ENCODE measurements at places on chromosomes 11 and 22. TPM values are rescaled to one million over a fixed set of nuclear protein-coding genes. Genes with fewer than 3 reads are reported as not detected.

GRCh38 chr11:123653827-123654565 lies 428 bp downstream of the SCN3B start:
- no peaks in the 10 kb centered on the region for H3K27me3 ChIP-seq
- H3K27ac ChIP-seq, result no peak overlapping the region
- peak overlapping the region; percentile 70 for H3K4me3 ChIP-seq
- peaks cover 8% of the 10 kb centered on the region for H3K4me1 ChIP-seq
- no peaks in the 10 kb centered on the region for H3K36me3 ChIP-seq
- no peak for DNase-seq

GRCh38 chr11:49505231-49505630 lies 296.8 kb upstream of the FOLH1 start:
- H3K27me3 ChIP-seq, result no peaks in the 10 kb centered on the region
- DNase-seq, result no peak
- no peaks in the 10 kb centered on the region for H3K4me1 ChIP-seq
- no peak overlapping the region for H3K27ac ChIP-seq

GRCh38 chr11:123298488-123299447 lies 103.7 kb upstream of the CLMP start:
- DNase-seq, result no peak
- no peak overlapping the region for H3K27ac ChIP-seq
- H3K4me3 ChIP-seq, result no peak overlapping the region
- peaks cover 6% of the 10 kb centered on the region for H3K4me1 ChIP-seq
- H3K36me3 ChIP-seq, result no peaks in the 10 kb centered on the region
- no peaks in the 10 kb centered on the region for H3K27me3 ChIP-seq

GRCh38 chr11:17988465-17988864 lies 24.4 kb downstream of the SERGEF start:
- H3K4me3 ChIP-seq, result no peak overlapping the region
- no peak overlapping the region for H3K27ac ChIP-seq
- DNase-seq, result no peak
- H3K36me3 ChIP-seq, result peaks cover 11% of the 10 kb centered on the region

DNA sequence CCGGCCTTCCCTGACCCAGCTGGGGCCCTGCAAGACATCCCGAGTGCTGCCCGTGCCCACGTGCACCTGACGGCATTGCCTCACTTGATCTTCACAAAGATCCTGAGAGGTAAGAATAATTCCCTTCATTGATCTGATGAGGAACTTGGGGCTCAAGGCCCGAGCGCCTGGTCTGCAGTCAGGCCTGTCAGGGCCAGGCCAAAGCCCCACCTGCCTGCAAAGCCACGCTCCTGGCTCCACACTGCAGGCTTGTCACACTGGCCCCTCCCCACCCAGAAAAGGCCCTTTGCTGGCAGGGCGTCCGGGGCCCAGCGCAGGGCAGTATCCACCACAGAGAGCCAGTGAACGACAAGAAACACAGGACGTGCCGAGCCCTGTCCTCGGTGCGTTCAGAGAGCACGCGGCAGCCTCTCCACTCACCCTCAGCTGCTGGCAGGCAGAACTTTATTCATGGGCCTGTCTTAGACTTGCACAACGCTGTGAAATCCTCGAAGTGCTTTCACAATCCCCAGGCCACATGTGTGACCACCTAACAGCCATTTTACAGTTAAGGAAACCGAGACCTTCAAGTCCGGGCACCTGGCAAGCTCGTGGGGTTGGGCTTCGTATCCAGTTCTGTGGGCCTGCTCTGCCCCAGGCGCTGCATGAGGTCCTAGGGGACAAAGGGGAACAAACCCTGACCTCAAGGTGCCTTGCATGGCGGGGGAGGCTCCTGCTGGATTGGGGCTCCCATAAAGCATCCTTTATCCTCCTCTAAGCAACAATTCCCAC lies 14.8 kb downstream of the KIAA0930 start:
- H3K36me3 ChIP-seq, result no peaks in the 10 kb centered on the region
- peaks cover 8% of the 10 kb centered on the region for H3K4me1 ChIP-seq
- peak overlapping the region; percentile 52 for H3K27ac ChIP-seq
- H3K4me3 ChIP-seq, result no peak overlapping the region

DNA sequence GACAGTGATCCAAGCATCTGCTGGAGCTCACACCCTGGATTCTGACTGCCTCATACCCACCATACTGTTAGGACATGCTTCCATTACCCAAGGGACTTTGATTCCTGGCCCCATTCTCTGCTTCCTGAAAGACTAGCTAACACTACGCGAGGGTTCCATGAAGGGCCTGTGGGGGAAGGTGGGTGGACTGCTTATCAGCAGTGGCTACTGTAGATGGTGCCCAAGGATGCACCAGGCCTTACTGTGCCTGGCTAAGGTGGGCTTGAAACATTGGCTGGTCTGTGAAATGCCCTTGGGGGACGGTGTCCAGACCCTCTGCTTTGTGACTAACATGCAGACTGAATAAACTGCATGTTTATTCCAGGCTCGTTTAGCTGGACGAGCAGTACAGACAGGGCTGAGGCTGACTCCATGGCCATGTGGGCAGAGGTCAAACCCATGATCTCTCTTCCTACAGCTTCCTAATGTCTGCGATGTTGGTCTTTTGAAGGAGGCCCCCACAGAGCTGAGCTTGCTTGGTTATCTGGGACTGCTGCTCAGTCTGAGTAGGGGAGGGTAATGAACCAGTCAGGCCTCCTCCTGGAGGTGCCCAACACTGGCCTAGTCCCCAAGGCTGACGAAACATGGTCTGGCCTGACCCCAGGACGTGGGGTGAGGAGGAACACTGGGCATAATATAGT lies 48.3 kb upstream of the PHOX2A start:
- H3K36me3 ChIP-seq, result peaks cover 21% of the 10 kb centered on the region
- no peak for DNase-seq
- H3K4me1 ChIP-seq, result no peaks in the 10 kb centered on the region

DNA sequence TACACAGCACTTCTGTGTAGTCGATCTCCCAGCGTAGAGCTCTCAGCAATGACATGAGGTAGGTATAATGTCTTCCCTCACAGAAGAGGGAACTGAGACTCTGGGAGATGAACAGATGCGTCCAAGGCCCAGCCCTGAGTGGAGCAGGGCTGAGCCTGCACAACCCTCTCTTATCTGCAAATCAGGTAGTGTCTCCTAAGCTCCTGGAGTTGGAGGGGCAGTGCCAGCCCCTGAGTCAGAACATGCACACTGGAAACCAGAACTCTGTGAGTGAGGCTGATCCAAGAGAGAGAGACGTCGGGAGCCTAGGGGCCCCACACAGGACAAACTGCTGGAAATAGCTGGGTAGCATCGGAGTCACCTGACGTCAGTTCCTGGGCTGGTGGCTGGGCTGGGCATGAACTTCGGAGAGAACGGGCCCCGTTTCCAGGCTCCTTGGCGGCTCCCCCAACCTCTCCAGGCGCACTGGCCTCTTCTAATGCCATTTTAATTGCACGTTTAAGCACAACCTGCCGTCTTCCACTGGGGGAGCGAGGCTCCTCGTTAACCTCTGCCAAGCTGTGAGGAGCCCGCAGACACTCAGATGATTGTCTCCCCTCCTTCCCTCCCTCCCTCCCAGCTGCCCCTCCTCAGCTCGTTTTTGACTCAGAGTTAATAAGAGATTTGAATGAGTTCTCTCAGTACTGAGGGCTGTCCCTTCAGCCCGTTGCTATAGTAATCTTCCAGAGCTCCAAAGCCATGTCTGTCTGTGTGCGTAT lies 191.2 kb upstream of the TBCEL start:
- no peaks in the 10 kb centered on the region for H3K36me3 ChIP-seq
- no peak overlapping the region for H3K4me3 ChIP-seq
- DNase-seq, result no peak

DNA sequence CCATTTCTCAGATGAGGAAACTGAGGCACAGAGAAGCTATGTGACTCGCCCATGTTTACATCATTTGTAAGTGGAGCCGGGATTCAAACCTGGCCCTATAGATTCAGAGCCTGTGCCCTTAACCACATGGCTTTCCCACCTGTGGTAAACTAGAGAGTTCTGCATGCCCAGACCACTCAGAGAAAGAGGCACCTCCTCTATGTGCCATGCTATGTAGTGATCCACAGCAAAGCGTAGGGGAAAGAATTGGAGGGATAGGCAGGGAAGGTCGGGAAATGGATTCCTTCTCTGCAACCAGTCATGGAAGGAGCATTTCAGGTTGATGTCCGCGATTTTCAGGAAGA lies 15.4 kb upstream of the POU2AF2 start:
- H3K4me1 ChIP-seq, result peaks cover 3% of the 10 kb centered on the region
- no peaks in the 10 kb centered on the region for H3K36me3 ChIP-seq
- no peak overlapping the region for H3K27ac ChIP-seq
- peak overlapping the region; percentile 78 for H3K4me3 ChIP-seq
- H3K27me3 ChIP-seq, result no peaks in the 10 kb centered on the region
- no peak for DNase-seq

- H3K36me3 ChIP-seq, result no peaks in the 10 kb centered on the region
- no peak overlapping the region for H3K4me3 ChIP-seq
- no peak for DNase-seq
- no peaks in the 10 kb centered on the region for H3K27me3 ChIP-seq
These were observed 41.0 kb downstream of the KDM2A start for GRCh38 chr11:67160045-67160444.

- H3K27me3 ChIP-seq, result no peaks in the 10 kb centered on the region
- no peak for DNase-seq
- H3K27ac ChIP-seq, result no peak overlapping the region
- no peak overlapping the region for H3K4me3 ChIP-seq
- peaks cover 15% of the 10 kb centered on the region for H3K4me1 ChIP-seq
These were observed 19.4 kb downstream of the RNF185 start for GRCh38 chr22:31179345-31179744.

SPDYC gene
- total RNA-seq, result not detected

MRPL16 gene
- total RNA-seq, result 28.1 TPM

OR8H2 gene
- total RNA-seq, result not detected

E2F8 gene
- not detected for total RNA-seq

FIBIN gene
- total RNA-seq, result 278 TPM

MMP12 gene
- total RNA-seq, result not detected

MMP11 gene
- 10.2 TPM for total RNA-seq

COA4 gene
- total RNA-seq, result 40.8 TPM

TNNT3 gene
- 8.3 TPM for total RNA-seq

OR51B6 gene
- total RNA-seq, result not detected

C1QTNF5 gene
- total RNA-seq, result 53.2 TPM

FOLR1 gene
- not detected for total RNA-seq

C11orf87 gene
- total RNA-seq, result not detected

All from thoracic aorta (tissue), 2 donors.